ENCODE measurements at places on chromosomes 2 and 18.

GRCh38 chr2:223647258-223647952 lies 45.2 kb upstream of the SCG2 start:
- DNase-seq = no peak

GRCh38 chr2:240299710-240300068 lies 135.8 kb upstream of the GPC1 start:
- DNase-seq = peak; percentile 7

- DNase-seq = no peak
Measured at GRCh38 chr2:27074738-27075565, 3.5 kb upstream of the EMILIN1 start.

DNA sequence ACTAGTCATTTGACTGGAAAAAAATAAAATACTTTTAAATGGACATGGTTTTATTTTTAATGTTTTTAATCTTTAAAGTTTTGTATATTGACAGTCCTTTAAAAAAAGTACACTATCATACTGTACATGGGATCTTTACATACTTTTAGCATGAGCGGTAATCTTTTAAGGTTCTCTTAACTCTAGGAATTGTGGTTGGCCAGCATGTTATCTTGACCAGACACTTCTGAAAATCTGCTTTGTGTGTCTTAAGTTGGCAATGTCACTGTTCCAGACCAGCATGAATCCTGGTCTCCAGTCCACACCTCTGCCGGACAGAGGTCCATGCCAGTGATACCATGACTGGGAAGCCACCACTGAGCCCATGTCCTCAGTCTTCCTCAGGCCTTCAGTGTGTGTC lies 17.7 kb downstream of the ITGB1BP1 start:
- no peak for DNase-seq

GRCh38 chr18:24801001-24801400 lies 340.6 kb downstream of the HRH4 start:
- DNase-seq = no peak

DNA sequence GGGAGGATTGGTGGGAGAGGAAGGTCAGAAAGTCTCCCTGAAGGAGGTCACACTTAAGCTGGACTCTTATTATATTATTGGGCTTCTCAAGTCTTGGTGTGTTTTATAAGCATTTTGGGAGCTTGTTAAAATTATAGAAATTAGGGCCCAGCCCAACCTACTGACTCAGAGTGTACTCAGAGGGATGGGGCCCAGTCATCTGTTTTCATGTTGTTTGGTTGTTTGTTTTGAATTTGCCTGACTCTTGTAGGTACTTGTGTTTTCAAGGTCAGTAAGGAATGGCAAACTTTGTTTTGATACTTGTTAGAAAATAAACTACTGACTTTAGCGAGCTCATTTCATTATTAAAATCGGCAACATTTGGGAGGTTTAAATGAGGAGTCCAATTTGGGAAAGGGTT lies 152.0 kb downstream of the INSIG2 start:
- no peak for DNase-seq

DNA sequence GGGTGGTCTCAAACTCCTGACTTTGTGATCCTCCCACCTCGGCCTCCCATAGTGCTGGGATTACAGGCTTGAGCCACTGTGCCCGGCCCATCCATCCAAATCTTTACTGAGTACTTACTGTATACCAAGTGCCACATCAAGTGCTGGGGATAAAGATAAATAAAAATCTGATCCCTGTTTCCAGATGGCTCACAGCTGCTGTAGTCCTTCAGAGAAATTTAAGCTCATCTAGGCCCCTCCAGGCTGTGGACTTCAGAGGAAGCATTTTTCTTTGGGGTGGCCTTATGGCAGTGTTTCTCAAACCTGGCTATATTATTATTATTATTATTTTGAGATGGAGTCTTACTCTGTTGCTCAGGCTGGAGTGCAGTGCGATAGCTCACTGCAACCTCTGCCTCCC lies 33.7 kb upstream of the GTF2A1L start:
- no peak for DNase-seq

DNA sequence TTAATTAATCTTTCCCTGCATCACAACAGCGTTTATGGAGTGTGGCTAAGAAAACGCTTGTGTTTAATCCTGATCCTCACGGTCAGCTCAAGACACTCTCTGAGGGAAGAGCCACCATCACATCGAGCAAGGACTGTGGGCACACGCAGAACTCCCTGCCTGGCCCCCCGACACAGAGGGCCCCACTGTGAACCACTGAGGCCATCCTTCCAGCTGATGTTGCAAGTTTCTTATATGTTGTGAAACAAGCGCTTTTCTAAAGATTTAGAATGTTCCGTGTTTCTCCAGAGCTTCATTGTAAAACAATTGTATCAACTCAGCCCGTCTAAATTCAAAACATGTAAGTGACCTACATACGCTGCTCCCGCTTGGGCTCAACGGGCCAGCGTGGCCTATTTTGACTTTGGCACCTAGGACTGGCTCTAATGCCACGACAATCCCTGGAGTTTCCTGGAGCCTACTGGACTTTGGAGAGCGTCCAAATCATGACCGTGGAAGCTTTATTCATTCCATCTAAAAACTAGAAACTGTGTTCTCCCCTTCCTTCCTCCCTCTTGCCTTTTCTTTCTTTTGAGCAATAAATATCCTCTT lies 34.9 kb downstream of the SERPINE2 start:
- DNase-seq = no peak

DNA sequence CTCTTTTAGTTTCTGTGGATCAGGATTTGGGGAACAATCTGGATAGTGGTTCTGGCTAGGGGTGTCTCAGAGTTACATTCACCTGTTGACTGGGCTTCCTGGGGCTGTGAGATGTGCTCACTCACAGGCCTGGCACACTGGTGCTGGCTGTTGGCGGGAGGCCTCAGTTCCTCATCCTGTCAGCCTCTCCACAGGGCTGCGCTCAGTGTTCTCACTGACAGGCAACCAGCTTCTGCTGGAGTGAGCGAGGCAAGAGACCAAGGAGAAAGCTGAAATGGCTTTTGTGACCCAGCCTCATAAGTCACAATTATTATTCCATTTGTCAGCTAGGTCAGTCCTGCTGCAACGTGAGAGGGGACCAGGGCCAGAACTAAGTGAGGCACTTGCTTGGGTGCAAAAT lies 180.6 kb upstream of the GLI2 start:
- DNase-seq = no peak

GRCh38 chr18:33232318-33232626 lies 208.2 kb downstream of the CCDC178 start:
- no peak for DNase-seq
